Progenitor cell of endocrine pancreas (in vitro differentiated cells): ENCODE measurements at places on chromosomes 7 and 10. TPM values are rescaled to one million over a fixed set of nuclear protein-coding genes. Genes with fewer than 3 reads are reported as not detected.
A peak's percentile ranks its signal among the peaks of the same experiment; 100 is the strongest.

GRCh38 chr7:2084781-2085505, 147.8 kb downstream of the MAD1L1 start:
- DNase-seq: no peak
- H3K4me3 ChIP-seq: no peak overlapping the region

GRCh38 chr7:120941064-120941463, 9.5 kb upstream of the ING3 start:
- H3K36me3 ChIP-seq: no peaks in the 10 kb centered on the region
- no peaks in the 10 kb centered on the region for H3K27me3 ChIP-seq
- no peak for DNase-seq
- no peak overlapping the region for H3K4me3 ChIP-seq
- H3K27ac ChIP-seq: no peak overlapping the region
- H3K4me1 ChIP-seq: peaks cover 18% of the 10 kb centered on the region

Gene PTCD1
- total RNA-seq: 12.0 and 16.8 TPM in 2 replicates

Gene MRPL43
- 70.7 and 72.4 TPM in 2 replicates for total RNA-seq

GRCh38 chr7:131557652-131558385, 1.4 kb upstream of the PODXL start:
- H3K27me3 ChIP-seq: peaks cover 57% of the 10 kb centered on the region
- peaks cover 12% of the 10 kb centered on the region for H3K4me1 ChIP-seq
- H3K36me3 ChIP-seq: no peaks in the 10 kb centered on the region
- no peak overlapping the region for H3K27ac ChIP-seq
- H3K4me3 ChIP-seq: peak overlapping the region; percentile 76
- peak; percentile 33 for DNase-seq

- H3K4me3 ChIP-seq: no peak overlapping the region
- H3K4me1 ChIP-seq: no peaks in the 10 kb centered on the region
- H3K27ac ChIP-seq: no peak overlapping the region
- no peak for DNase-seq
- H3K36me3 ChIP-seq: peaks cover 9% of the 10 kb centered on the region
- no peaks in the 10 kb centered on the region for H3K27me3 ChIP-seq
Measured at GRCh38 chr10:75565286-75566251, 134.1 kb downstream of the LRMDA start.

Gene GARIN1A
- total RNA-seq: 5.1 and 7.4 TPM in 2 replicates

DNA sequence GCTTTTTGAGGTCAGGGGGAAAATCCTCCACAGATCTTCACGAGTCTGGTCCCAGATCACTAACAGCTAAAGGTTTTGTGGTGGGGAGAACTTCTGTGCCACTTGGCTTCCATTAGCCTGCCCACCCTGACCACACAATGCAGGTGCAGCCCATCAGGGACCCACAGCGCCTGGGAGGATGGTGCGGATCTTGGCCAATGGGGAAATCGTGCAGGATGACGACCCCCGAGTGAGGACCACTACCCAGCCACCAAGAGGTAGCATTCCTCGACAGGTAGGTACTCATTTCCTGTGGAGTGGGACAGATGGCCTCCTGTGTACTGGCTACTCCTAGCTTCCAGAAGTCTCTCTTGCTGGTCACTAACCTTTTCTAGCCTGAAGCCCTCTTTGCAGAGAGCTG, 1.5 kb downstream of the FAM241B start:
- H3K27ac ChIP-seq: peak overlapping the region; percentile 93
- peaks cover 8% of the 10 kb centered on the region for H3K27me3 ChIP-seq
- DNase-seq: no peak
- peaks cover 15% of the 10 kb centered on the region for H3K36me3 ChIP-seq
- H3K4me1 ChIP-seq: peaks cover 6% of the 10 kb centered on the region
- peak overlapping the region; percentile 84 for H3K4me3 ChIP-seq

DNA sequence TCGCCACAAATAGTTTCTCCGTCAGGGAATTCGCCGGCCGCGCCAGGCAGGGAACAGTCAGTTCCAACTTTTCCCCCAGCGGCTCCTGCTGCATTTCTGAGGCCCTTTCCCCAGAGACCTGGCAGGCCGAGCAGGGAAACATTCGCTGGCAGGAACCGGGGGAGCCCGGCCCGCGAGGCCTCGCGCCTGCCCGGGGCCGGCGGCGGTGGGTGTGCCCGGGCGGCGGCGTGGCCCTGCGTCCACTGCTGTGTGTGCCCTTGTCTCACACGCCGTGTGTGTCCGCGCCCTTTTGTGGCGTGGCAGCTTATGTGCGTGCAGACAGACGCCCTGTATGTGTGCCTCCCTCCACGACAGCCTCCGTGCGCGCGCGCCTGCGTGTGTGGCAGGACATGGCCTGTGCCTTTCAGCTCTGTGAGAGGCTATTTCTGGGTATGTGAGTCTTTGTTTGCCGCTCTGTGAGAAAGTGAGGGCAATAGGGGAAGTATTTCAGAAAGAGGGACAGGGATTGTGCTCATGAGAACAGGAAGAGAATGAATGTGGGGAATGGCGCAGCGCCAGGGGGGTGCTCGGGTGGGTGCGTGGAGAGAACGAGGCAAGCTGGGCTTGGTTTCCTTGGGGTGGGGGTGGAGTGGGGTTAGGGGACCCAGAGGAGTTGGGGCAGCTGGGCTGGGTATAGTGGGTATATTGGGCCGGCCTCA, 689 bp upstream of the SMARCD3 start:
- DNase-seq: no peak
- peaks cover 35% of the 10 kb centered on the region for H3K4me1 ChIP-seq
- peak overlapping the region; percentile 70 for H3K4me3 ChIP-seq
- peaks cover 19% of the 10 kb centered on the region for H3K27me3 ChIP-seq

DNA sequence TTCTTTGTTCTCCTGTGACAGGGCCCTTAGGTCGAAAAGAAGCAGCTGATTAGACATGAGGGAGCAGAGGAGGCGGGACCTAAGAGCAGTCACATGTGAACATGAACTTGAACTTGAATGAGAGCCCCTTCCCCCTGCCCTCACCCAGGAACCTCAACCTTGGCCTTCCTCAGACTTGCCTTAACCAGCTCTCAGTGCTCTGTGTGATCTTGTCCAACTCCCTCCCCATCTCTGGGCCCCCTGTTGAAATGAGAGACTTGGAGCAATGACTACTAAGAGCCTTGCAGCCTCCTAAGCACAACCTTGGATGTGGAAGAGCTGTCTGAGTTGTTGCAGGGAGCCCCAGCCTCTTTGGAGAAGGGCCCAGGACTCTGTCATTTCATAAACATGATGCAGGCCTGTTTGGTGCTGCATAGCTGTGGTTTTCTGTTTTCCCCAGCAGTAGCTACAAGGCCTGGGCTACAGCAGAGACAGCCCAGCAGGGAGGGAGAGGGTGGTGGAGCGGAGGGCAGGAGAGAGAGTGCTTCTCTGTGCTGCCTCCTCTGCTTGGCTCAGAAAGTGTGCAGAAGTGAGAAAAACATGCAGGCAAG, 123.9 kb upstream of the ZMIZ1 start:
- H3K36me3 ChIP-seq: no peaks in the 10 kb centered on the region
- no peak overlapping the region for H3K4me3 ChIP-seq
- peak overlapping the region; percentile 56 for H3K27ac ChIP-seq
- no peak for DNase-seq

- H3K4me3 ChIP-seq: no peak overlapping the region
- no peaks in the 10 kb centered on the region for H3K36me3 ChIP-seq
- H3K27ac ChIP-seq: no peak overlapping the region
- peaks cover 50% of the 10 kb centered on the region for H3K27me3 ChIP-seq
- no peak for DNase-seq
Measured at GRCh38 chr10:117674646-117675045, 132.1 kb downstream of the EMX2 start.

Gene STEAP1
- total RNA-seq: 5.1 and 5.8 TPM in 2 replicates
